ENCODE measurements at places on chromosomes 3 and 15.

GRCh38 chr3:133866141-133866540 lies 29.5 kb downstream of the RAB6B start:
- no peak for DNase-seq

- DNase-seq, result no peak
These were observed 250.1 kb downstream of the DIPK2A start for GRCh38 chr3:144221761-144222160.

DNA sequence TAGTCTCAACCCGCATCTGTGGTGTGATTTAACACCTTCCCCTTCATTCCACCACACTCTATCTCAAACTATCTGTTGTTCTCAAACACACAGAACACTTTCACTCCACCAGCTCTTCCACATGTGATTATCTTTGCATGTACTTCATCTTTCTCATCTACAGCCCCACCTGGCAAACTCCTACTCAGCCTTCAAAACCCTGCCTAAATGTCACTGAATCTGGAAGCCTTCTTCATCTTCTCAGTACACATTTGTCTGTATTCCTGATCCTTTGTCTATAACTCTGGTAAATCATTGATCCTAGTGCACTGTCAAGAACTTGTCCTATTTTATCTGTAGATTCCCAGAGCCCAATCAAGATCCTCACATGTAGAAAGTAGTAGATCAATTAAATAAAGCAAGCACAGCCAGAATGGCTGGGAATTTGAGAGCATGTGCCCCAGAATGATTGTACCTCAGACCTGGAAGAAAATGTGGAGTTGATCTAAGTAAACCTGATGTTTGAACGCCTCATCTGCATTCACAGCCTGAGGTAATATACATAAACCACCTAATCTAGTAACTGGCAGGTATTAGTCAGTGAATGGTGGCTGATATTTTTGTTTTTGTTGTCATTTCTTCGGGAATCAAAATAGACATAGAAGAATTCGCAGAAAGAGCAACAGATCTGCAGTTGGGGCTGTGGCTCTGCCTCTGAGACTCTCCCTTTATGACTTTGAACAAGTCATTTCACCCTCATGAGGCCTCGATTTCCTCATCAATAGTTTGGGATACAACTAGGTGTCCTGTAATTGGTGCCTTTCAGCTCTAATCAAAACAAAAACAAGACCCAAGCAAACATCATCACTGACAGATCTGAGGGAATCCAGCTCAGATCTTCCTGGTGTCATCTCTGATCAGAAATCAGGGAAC lies 28.0 kb upstream of the MAGEF1 start:
- no peak for DNase-seq

- no peak for DNase-seq
These were observed 278.1 kb downstream of the ULK4 start for GRCh38 chr3:41683666-41684350.

- no peak for DNase-seq
These were observed 26.4 kb downstream of the FHIT start for GRCh38 chr3:61224823-61225222.

- DNase-seq, result no peak
These were observed 38.8 kb downstream of the PTPRG start for GRCh38 chr3:61600195-61600594.

DNA sequence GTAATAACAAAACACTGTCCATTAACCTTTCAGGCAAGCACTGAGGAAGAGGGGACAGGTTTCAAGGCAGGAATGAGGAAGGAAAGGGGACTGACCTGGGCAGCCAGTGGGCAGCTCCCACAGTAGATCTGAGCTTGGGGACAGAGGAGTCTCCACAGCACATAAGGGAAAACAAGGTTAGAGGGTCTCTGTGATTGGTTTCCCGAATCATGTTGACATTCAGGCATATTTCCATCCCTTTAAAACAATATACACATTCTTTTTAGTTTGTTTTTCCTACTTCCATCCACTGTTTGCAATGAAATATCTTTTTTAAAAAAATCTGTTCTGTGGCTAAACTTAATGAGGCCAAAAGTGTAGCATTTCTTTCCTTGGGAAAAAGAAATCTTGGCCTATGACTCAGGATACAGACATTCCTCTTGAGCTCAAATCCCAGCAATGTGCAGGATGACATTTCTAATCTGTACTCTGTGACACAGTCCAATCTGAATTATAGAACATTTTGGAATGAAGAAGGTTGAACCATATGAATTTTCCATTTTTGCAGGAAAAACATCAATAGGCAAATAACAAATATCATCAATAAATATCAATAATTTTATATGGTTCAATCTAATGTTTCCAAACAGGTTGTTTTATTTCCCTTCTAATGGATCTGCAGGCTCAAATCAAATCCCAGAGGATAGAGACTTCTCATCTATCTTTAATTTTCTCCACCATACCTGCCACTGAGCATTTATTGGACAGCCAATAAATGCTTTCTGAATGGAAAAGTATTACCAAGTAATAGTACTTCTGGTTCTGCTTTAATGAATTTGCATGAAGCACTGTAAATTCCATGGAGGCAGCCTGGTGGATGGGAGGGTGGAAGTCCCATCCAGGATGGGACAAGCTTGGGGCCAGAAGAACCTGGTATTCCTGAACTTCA lies 54.1 kb downstream of the ITGB5 start:
- no peak for DNase-seq
